ENCODE measurements at places on chromosomes 2 and 18.
A peak's percentile ranks its signal among the peaks of the same experiment; 100 is the strongest.

DNA sequence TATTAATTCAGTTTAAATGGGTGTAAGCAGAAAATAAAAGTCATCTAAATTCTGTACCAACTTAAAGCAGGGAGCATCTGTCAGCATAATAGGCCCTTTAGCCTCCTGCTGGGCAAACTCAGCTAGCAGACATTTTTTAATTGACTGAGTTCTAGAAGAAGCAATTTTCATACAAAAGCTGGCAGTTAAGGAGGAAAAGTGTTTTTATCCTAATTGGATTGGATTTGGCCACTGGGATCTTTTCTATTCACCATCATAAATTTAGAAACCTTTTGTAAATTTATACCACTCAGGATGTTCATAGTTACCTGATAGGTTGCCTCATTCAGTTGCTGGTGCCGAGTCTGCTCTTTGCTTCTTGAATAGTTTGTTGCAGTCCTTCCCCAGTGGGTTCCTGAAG lies 262.7 kb upstream of the FSIP2 start:
- no peak for DNase-seq

- DNase-seq = no peak
These were observed 21.6 kb downstream of the TWIST2 start for GRCh38 chr2:238869293-238870124.

- DNase-seq = no peak
These were observed 247.8 kb downstream of the BCL2 start for GRCh38 chr18:63071701-63072141.

DNA sequence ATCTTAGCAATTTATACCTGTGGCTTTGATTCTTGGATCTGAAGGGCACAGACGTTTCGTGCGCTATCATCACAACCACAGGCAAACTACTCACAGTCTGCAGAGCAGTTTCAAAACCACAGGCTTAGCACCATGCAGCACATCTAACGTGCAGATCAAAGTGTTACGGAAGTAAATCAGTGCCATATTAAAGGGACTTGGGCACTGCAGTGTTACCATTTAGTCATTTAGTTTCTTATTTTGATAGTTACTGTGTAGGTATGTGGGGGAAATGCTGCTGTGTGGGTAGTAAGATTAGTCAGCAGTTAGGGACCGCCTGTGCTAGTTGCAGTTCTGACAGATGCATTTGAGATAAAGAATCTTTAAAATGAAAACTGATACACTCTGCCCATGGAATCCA lies 384.0 kb downstream of the NBAS start:
- DNase-seq = peak; percentile 80

GRCh38 chr2:189674374-189675112 lies at the start of gene ANKAR:
Gene ANKAR, plus strand, starts transcription at chr2:189674670. Its CDS starts 1,821 bp downstream, at chr2:189676491.
- DNase-seq = peak; percentile 75

- DNase-seq = peak; percentile 87
These were observed 44.8 kb downstream of the SETBP1 start for GRCh38 chr18:44725300-44726058.

DNA sequence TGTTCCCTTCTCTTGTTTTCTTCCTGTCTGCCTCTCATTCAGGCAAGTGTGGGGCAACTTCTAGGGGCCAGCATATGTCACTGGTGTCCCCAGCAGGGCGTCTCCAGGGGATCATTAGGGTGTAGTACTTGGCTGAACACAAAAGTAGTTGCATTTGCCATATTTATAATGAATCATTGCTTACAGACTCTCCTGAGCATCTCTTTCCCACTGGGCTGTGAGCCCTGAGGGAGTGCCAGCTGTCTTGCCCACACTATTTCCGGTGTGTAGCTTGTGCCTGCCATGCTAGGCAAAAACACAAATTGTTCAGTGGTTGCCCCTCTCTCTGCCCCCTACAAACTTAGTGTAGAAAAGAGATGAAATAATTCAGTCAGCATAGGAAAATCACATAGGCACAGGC lies 40.8 kb upstream of the SCLY start:
- DNase-seq = no peak

- DNase-seq = no peak
These were observed 670.0 kb upstream of the ACVR2A start for GRCh38 chr2:147174824-147175254.

DNA sequence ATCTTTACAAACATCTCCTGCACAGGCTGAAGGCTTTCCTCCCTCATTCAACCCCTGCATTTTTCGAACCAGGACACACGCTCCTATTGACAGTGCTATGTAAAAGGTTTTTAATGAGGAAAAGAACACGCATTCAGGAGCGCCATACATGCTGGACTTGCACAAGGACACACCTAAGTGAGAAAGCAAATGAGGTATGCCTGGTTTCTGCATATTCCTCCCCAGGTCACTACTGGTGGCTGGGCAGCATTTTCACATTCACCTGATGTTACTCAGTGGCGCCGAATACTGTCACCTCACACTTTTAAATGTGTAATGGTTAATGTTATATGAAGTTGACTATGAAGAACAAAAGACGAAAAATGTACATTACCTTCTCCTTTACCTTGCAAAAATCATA lies 150.6 kb downstream of the ANTXR1 start:
- no peak for DNase-seq

DNA sequence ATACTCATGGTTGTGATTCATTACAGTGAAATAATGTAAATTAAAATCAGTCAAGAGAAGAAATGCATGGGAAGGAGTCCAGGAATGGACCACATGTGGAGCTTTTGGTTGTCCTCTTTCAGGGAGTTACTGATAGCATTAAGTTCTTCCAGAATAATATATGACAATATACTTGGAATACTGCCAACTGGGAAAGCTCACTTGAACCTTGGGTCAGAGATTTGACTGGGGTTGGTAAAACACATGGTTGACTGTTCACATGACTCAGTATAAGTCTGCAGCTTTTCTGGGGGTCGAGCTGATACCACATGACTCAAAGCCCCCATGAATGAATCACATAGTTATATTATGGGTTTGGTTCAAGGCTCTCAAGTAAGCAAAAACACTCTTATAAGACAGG lies 1109.0 kb upstream of the CHAC2 start:
- no peak for DNase-seq

GRCh38 chr2:51297488-51297887 lies 265.6 kb upstream of the NRXN1 start:
- DNase-seq = no peak

DNA sequence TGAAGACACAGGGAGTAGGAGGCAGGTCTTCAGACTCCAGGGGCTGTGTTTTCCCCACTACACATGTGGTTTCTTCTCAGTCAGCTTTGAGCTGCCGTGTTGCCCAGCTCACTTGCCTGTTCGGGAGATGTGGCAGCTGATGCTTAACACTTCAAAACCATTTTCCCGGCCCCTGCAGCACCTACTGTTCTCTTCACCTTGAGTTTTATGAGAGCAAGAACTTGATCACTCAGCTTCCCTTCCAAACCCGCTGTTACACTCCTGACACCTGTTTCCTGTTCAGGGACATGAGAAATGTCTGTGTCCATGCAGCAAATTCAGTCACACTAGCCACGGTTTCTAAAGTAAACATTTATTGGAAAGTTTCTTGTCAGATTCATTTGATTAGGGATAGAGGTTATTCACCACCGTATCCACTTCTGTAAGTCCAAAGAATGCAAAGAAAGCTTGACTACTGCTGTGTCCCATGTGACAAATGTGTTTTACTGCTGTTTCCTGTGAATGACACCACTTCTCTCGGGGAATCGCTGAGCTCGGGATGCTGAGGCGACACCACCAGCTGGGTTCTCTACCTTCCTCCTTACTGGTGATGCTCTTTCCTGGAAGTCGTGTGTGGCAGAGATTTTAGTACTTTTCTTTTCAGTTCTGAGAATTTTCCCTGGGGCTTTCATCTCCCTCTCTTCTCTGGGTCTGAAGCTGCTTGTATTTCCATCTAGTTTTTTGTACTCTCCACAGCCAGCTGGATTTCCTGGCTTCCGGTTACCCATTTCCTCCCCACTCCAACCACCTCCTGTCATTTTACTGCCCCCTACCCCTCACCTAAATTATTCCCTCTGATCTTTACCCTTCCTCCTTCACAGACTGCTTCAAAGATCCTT lies 91.7 kb downstream of the KLF7 start:
- DNase-seq = peak; percentile 26

DNA sequence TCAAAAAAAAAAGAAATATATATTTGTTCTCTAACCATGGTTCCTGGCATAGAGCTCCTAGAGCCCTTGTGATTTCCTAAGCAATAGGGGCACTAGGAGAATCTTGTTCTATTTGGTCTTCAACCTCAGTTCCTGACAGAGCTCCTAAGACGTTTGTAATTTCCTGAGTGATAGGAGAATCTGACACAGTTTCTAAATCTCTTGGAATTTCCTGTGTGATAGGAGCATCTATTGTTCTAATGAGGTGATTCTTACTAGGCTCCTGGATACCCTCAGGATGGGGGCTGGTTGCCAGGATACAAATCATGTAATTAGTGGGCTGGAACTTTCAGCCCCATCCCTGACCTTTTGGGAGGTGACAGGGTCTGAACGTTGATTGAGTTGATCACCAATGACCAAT lies 245.8 kb downstream of the ZEB2 start:
- DNase-seq = no peak

- no peak for DNase-seq
These were observed 547.4 kb upstream of the ID2 start for GRCh38 chr2:8134473-8134932.

DNA sequence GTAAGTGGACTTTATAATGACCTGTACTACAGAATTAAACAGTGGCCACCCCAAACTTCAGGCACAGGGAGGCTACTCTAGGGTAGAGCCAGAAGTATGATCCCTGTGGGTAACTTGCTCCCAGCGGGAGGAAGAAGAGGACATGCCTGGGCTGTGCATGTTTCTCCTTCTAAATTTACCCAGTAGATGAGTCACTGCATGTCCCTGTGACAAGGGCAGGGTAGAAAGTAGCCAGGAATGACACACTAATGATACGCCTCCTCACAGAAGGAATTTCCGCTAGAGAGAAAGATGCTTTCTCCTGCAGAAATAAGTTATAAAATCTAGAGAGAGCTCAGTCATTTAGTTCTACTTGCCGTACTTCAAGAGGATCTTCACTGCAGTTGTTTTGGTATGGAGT lies 7.5 kb downstream of the ACYP2 start:
- no peak for DNase-seq

- DNase-seq = no peak
These were observed 83.5 kb downstream of the DNMT3A start for GRCh38 chr2:25257931-25258846.

GRCh38 chr2:36811071-36811470 lies 114.6 kb downstream of the VIT start:
- no peak for DNase-seq

GRCh38 chr2:43055086-43055912 lies 171.1 kb downstream of the ZFP36L2 start:
- DNase-seq = no peak

GRCh38 chr2:169673921-169674320 lies 20.3 kb downstream of the CFAP210 start:
- DNase-seq = no peak

DNA sequence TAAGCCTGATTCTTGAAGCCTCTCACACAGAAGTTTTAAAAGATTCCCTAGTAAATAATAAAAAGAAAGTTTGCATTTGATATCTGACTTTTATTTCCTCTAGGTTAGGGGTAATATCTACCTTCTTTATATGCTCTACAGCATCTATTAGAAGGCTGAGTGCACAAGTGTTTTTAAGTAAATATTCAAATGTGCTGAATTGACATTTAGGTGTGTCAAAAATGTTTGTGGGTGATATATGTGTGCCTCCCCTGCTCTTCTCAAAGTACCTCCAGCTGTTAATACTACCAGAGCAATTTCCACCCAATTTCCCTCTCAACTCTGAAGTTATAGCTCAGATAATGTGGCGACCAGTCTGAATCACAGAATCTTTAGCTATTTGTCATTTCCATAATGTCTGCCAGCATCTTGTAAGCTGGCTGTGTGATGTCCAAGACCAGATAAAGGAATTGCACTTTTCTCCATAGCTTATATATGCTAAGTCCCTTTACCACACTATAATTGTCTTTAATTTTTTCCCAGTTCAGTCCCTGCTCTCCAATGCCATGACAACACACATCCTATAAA lies 24.4 kb upstream of the ERMN start:
- DNase-seq = no peak

GRCh38 chr2:174063492-174064092 lies 98.4 kb upstream of the SP3 start:
- no peak for DNase-seq

DNA sequence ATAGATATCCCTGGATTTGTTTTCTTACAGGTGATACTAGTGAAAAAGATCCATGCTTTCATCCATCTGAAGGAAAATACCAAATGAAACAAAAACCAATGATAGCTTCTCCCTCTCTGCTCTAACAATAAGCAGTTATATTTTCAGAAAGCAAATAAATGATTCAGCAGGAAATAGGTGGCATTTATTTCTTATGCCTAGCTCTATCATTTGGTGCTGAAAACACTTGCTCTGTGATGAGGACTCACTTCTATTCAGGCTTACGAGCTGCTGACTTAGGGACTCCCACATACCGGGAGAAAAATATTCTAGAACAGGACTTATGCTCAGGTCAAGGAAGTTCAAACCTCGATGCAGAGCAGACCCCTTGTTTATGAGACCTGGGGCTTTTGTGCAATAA lies 142.6 kb downstream of the SETBP1 start:
- no peak for DNase-seq

DNA sequence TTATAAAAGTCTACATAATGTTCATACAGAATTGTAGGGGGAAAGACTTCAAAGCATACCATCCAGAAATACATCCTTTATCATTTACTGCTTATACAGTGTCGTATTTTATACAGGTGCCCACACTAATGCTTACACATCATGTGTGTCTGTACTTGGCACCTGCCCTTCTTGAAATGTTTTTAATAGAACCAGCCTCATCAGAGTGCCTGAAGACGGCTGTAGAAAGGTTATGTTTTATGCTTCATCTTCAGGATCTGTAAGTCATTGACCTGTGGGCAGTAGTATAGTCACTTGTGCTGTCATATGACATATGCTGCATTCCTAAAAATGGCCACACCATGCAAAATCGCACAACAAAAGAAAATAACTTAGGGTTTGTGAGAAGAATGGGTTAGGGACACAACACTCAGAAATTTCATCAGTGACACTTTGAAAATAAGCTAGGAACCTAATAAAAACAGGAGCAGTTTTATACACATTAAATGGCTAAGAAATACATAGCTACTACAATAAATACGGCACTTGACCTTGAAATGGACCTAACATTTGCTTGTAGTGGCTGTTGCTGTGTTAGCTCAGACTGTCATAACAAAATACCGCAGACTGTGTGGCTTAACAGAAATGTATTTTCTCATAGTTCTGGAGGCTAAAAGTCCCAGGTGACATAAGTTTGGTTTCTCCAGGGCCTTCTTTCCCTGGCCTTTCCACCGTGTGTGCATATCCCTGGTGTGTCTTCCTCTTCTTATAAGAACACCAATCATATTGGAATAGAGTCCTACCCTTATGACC lies 112.6 kb downstream of the CERS6 start:
- DNase-seq = no peak

- DNase-seq = no peak
These were observed 1.5 kb downstream of the MTA3 start for GRCh38 chr2:42569883-42570282.
